ENCODE measurements at places on chromosomes 2 and 18.

GRCh38 chr2:167551416-167551815 is 663.1 kb downstream of the XIRP2 start:
- DNase-seq = no peak

GRCh38 chr2:47313141-47313691 is 89.7 kb upstream of the MSH2 start:
- no peak for DNase-seq

- DNase-seq = no peak
Measured at GRCh38 chr2:133837441-133838094, 269.3 kb upstream of the NCKAP5 start.

GRCh38 chr18:48470484-48471180 is 61.4 kb upstream of the ZBTB7C start:
- no peak for DNase-seq

DNA sequence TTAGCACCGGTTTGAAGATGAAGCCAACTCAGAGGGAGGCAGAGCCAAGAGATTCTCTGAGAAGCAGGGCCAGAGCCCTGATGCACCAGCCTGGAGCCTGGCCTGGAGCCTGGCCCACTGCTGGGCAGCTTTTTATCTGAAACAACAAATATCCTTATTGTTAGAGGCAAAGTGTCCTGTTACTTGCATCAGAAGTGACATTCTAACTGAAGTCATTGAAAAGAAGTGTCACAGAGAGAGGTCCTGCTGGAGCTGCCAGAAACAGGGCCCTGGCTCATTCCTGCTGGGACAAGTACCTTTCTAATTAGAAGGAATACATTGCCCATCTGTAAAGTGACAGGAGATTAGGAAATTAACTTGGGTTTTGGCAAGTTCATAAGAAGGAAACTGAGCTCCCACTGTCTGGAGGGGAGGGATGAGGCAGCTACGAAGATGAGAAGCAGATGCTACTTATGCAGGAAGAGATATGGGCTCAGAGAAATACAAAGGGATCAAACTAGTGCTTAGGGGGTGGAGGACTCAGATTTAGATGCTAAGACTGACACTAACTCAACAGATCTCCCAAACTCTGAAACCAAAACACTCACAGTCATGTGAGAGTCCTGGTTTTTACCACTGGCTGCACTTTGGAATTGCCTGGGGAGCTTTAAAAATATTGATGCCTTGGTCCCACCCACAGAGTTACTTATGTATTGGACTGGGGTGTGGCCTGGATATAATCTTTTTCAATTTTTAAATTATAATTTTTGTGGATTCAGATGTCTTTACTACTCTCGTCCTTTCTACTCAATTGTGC is 11.0 kb upstream of the HK2 start:
- no peak for DNase-seq
